Cardiac atrium fibroblast (primary cell): ENCODE measurements at places on chromosomes 7 and 10. TPM values are rescaled to one million over a fixed set of nuclear protein-coding genes. Genes with fewer than 3 reads are reported as not detected.

CCL24 gene
- total RNA-seq, result not detected in 2 replicates

CDCA7L gene
- total RNA-seq, result 9.6 and 10.4 TPM in 2 replicates

SLC18A3 gene
- total RNA-seq, result 1.3 TPM in 1 of 2 replicates, not detected in the other

ANKRD7 gene
- total RNA-seq, result 3.2 TPM in 1 of 2 replicates, not detected in the other

GRID2IP gene
- not detected in 2 replicates for total RNA-seq

RSPH10B2 gene
- not detected in 2 replicates for total RNA-seq

IMMP2L gene
- 6.5 and 9.2 TPM in 2 replicates for total RNA-seq

FGFBP3 gene
- not detected in 2 replicates for total RNA-seq

ETV1 gene
- total RNA-seq, result 4.3 and 6.3 TPM in 2 replicates

CFAP46 gene
- 0.81 TPM in 1 of 2 replicates, not detected in the other for total RNA-seq

RAB11FIP2 gene
- total RNA-seq, result 8.1 and 8.5 TPM in 2 replicates

PRXL2A gene
- total RNA-seq, result 1.3 and 2.9 TPM in 2 replicates

LRRTM3 gene
- not detected in 2 replicates for total RNA-seq

OR6B1 gene
- not detected in 2 replicates for total RNA-seq

ANKRD30A gene
- total RNA-seq, result not detected in 2 replicates

TMEM72 gene
- not detected in 2 replicates for total RNA-seq

GTF2IRD2 gene
- 1.9 and 9.6 TPM in 2 replicates for total RNA-seq

SPAM1 gene
- not detected in 2 replicates for total RNA-seq

HGF gene
- 117 and 150 TPM in 2 replicates for total RNA-seq

SCRN1 gene
- 66.1 and 66.3 TPM in 2 replicates for total RNA-seq

AKR1B15 gene
- total RNA-seq, result not detected in 2 replicates
